Stimulated activated CD4-positive, alpha-beta T cell treated with anti-CD3 and anti-CD28 coated beads, Interleukin-4, amount 100 ng/mL, for 24 hours (primary cell): ENCODE measurements at places on chromosomes 11 and 22.

DNA sequence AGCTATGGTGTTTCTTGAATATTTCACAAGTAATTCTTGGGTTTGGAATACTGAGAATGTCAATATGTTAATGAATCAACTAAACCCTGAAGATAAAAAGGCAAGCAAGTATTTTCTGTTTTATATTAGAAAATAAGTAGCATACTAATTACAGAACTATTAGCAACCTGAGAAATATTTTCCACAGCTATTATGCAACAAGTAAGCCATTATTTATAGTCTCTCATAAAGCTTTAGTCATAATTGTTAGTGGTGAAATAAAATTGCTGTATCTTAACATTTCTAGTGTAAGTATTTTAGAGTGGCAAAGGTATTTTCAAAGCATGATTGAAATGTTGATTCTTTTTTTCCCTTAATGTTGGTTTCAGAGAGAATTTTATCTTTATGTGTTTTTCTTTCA, 53.3 kb downstream of the FAR1 start:
- no peak for DNase-seq

- DNase-seq = no peak
These were observed 15.1 kb upstream of the PAMR1 start for GRCh38 chr11:35540526-35540925.

GRCh38 chr11:19084661-19085315, 24.3 kb upstream of the MRGPRX2 start:
- DNase-seq = no peak

DNA sequence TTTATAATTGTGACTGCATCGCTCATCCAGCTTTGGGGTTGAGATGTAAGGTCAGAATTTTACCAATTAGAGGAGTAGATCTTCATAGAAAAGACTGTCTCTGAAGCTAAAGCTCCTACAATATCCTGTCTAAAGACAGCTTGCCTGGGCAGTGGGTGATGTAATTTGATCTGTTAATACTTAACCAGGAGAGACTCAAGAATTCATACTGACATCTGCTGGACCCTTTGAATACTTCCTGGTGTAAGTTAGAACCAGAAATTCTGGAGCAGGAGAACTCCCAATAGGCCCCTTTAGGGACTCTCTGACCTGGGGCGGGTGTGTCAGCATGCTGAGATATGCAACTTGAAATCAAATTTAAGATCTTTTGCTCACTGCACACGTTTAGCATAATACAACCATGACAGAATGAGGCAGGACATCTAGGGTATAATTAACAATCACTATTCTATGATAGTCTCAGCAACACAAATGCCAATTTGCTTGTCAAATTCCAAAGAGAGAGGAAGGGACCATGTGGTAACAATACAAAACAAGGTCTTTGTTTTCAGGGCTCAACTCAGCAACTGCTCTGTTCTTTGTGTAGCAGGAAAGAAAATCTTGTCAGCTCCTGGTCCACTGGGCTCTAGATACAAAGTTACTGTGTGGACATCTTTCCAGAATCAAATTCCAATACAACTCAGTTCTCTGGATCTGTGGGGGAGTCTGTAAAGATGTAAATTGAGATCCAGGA, 143.9 kb downstream of the INSC start:
- DNase-seq = no peak

GRCh38 chr22:33130473-33130872, 72.3 kb upstream of the SYN3 start:
- DNase-seq = no peak
